ENCODE measurements at places on chromosomes 3 and 15.

DNA sequence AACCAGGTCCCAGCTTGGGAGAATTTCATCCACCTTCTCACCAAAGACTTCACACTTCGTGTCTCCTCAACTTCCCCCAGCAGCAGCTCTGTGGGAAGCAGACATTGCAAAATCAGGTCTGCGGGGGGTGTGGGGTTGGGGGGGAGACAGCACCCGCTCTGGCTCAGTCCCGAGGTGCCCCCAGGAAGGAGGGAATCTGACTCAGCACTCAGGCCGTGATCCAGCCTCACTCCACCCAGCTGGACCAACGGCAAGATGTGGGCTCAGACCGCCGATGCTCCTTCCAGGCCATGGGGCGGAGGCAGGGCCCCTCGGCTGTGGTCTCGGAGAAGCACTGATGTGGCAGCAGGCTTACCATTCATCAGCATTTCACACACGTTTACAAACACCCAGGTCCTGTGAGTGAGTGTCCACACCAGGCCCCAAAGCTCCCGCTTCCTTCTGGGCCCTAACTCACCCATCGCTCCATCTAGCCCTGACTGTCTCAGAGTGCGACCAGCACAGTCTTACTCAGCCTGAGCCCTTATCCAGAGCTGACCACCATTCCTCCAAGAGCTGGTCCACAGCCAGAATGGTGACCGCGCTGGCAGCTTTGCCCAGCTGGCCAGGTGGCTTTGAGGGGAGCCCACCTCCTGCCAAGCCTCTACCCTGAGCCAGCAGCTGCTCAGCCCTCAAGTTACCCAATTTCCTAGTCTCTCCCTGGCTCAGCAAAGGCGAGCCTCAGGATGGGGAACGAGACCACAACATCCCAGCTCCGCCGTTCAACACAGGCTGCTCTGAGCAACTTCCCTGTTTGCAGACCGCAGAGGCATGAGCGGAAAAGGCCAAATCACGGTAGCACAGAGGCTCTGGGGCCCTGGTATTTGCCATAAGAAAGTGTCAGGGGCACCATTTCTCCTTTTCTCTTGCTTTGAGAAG, 3.3 kb downstream of the STAB1 start:
- DNase-seq: no peak

DNA sequence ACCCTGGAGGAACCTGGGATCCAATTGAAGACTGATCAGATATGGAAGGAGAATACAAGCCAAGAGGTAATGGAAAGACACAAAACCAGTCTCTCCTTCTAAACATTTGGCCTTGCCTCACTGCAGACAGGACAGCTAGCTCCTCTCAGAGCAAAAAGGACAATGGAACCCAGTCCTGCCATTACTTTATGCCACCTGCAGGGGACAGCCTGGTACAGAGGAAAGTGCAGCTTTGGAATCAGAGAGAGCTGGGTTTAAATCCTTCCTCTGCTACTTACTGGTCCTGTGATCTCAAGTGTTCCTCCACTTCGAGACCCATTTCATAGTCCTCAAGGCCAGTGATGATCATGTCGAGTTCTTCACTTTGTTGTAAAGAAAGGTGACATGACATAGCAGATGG, 159.4 kb upstream of the SMAD3 start:
- DNase-seq: no peak

DNA sequence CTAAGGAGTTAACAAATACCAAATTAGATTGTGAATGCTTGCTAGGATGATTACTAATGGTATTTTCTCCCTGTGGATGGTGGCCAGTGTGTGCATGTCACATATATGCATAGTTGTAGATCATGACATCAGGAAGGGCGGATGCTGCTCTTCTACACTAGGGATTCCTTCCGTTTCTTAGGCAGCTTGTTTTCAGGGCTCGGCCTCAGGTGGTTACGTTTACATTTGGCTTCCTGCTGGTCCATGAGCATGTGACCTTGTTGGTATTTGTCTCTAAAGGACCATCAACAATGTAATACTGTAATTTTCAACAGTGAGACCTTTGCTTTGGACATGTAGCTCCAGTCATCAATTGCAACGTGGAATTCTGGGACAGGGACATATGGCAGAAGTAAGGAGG, 221.4 kb downstream of the NR1D2 start:
- DNase-seq: no peak

DNA sequence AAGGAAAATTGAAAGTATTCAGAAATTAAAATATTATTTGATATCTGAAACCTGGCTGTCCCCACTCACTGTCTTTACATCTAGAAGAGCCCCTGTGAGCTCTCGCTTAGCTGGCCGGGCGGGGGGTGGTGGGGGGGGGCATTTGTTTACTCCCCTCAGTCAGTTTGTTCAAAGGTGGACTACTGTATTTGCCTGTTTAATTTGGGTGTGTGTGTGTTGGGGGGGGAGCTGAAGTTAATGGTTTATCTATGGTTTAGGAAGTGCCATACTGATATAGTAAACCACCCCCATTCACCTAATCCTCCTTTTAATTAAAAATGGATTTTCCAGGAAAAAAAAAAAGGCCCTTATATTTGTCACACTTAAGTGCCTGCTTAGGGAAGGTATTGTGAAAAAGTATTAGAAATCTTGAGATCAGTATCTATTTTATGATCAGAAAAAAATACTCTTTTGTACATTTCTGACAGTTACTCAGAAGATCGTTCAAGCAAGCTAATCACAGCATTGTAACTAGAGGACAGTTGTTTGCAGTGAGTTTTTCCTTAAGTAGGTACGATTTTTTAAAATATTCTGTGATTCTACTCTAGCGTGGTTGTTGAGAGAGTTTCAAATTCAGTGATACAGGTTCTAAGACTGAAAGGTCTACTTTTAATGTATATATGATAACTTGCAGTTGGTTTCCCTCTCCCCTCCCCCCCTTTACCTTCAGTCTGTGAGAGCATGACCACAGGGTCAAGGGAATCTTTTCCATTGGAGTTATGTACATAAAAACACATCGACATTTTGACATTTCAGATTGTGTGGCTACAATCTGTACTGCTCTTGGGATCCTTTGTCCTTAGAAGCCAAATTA, 8.5 kb downstream of the NR2F2 start:
- no peak for DNase-seq

GRCh38 chr15:93942269-93942694, 289.1 kb upstream of the MCTP2 start:
- no peak for DNase-seq

GRCh38 chr3:156429125-156429524, 125.8 kb downstream of the SSR3 start:
- DNase-seq: no peak
